Neural crest cell (in vitro differentiated cells): ENCODE measurements at places on chromosomes 16 and 17.

- DNase-seq, result no peak
Measured at GRCh38 chr17:72852277-72852938, 240.1 kb downstream of the SLC39A11 start.

GRCh38 chr17:47831934-47832327 lies 461 bp downstream of the LRRC46 start:
- DNase-seq, result no peak

DNA sequence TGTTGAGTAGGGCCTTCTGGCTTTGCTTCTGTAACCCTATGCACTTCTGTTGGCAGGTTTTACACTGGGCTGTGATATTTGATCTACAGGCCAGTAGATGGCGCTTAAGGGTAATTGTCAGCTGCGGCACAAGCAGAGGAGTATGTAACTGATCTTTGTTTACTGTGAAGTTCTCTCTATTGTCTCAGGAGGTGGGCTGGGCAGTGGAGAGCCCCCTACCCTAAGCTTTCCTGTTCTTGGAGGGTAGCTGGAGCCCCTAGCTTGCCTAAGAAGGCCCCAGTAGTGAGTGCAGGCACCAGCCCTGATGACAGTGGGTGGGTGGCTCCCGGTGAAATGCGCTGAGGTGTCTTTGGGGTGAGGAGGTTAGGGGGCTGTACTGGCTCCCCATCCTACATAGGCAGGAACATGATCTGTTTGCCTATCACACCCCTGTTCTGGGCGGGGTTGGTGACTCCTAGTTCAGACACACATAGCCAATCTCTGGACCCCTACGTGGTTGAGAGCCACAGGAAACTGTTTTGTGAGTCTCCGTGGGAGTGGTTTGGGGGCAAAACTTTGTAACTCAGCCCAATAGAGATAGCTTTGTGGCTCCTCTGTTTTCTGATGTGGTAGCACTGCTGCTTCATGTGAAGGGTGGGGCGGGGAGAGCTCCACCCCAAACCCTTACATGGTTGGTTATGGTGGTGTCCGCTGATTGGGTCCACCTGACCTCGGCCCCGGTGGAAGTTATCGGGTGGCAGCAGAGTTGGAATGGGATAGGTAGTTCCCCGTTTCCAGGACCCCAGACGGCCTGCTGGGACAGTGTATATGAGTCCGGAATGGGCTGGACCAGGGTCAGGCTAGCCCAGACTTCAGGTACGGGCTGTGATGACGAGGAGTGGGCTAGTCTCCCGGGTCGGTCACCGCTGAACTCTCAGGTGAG lies 60.4 kb downstream of the SLFN11 start:
- DNase-seq, result peak; percentile 7

- DNase-seq, result no peak
Measured at GRCh38 chr17:74437702-74438101, 5.8 kb downstream of the GPRC5C start.

DNA sequence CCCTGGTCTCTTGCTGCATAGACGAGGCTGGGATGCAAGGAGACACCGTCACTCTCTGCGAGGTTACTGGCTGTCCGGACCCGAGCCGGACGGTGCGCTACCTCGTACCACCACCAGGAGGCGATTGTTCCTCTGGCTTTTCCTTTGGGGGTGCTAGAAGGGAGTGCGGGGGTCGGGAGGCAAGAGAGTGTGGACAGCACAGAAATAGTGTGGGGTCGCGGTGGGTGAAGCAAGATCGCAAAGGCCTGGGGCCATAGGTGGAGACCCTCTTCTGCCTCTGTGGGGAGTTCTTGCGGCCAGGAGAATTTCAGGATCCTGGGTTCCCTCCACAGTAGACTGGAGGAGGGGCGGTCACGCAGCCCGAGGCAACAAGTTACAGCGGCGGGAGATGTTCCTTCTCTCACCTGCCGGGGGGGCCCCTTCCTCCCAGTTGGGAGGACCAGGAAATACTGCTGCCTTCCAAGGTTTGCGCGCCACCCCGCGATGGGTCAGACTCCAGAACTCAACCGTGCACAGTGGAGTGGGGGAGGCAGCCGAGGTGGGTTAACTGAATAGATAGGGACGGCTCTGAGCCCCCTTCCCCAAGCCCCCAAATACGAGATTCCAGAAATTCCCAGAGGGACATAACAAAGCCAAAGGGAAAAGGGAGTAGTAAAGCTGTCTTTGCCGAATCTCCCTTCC lies 6.9 kb downstream of the PHOSPHO1 start:
- DNase-seq, result peak; percentile 82

DNA sequence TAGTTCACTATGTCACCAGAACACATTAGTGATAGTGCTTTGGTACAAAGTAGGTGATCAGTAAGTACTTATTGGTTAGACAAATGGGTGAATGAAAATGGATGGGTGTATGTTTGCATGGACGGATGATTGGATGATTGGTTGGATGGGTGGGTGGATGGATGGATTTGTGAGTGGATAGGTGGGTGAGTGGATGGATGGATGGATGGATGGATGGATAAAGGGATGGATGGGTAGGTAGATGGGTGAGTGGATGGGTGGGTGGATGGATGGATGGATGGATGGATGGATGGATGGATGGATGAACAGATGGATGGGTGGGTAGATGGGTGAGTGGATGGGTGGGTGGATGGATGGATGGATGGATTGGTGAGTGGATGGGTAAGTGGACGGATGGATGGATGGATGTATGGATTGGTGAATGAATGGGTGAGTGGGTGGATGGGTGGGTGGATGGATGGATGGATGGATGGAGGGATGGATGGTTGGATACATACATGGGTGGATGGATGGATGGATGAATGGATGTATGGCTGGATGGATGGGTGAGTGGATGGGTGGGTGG lies 225.3 kb upstream of the GSE1 start:
- DNase-seq, result no peak

GRCh38 chr16:27586711-27587110 lies 36.8 kb downstream of the KATNIP start:
- DNase-seq, result no peak

DNA sequence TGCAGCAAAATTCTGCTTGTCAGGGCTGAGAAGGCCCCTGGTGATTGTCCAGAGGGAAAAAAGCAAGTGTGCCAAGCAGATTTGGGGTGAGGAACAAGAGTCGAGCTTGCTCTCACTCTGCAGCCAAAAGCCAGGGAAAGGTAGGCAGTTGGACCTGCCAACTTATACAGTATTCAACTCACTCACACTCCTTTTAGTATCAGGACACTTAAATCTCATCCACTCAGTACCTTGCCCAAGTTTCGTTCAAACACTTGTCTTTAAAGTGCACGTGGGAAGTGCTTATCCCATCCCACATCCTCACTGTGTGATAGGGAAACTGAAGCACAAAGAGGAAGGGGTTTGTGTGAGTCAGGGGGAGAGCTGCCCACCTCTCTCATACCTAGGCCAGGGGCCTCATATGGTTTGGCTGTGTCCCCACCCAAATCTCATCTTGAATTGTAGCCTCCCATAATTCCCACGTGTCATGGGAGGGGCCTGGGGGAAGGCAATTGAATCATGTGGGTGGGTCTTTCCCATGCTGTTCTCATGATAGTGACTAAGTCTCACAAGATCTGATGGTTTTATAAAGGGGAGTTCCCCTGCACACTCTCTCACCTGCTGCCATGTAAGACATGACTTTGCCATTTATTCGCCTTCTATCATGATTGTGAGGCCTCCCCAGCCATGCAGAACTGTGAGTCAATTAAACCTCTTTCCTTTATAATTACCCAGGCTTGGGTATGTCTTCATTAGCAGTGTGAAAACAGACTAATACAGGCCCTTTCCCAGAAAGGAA lies 25.6 kb upstream of the CES5A start:
- no peak for DNase-seq

GRCh38 chr17:50210240-50211225 lies 9.1 kb upstream of the COL1A1 start:
- DNase-seq, result peak; percentile 50

DNA sequence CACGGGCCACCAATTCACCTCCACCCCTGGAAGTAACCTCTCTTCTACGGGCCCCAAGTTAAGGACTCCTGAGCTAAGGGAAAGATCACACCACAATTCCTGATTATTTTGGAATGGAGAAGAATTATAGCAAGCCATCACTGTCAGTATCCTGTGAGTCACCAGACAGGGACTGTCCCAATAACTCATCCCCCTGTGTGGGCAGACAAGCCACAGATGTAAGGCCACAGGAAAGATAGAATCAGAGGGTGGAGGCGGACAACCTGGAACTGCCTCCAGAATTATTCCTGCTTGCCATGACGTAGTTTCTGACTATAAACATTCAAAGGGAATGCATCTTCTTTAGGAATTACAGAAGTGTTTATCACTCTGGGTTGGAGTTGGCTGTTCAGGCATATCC lies 5.8 kb upstream of the MYO1D start:
- no peak for DNase-seq

- no peak for DNase-seq
Measured at GRCh38 chr17:43736389-43736788, 22.2 kb downstream of the SOST start.

- DNase-seq, result no peak
Measured at GRCh38 chr16:67208154-67208896, 9.4 kb downstream of the ELMO3 start.

DNA sequence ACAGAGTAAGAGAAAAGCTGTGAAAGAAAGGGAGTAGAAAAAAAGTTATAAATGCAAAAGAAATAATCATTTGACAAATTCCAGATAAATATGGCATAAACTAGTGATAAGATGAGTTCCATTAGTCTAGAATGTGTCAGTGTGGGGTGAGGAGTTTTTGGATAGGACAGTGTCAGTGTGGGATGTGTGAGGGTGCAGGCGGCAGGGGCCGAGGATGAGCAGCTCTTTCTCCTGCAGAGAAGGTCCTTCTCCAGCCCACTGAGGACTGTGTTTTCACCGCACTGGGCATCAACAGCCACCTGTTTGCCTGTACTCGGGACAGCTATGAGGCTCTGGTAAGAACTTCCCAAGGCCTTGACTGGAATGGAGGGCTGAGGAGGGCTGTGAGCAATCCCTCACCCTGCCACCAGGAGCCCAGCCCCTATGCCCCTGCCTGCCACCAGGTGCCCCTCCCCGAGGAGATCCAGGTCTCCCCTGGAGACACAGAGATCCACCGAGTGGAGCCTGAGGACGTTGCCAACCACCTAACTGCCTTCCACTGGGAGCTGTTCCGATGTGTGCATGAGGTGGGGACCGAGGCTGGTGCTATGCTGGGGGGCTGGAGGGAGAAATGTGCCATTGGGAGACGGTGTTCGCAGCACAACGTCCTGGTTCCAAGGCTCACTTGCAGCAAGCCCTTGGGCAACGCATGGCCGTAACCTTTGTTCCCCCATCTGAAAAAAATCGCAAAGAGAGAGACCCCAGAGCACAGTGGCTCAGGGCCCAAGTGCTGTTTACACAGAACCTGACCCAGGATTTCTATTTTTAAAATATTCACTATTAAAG lies 13.1 kb downstream of the RAPGEFL1 start:
- DNase-seq, result no peak

GRCh38 chr17:77281122-77281903 lies 140.5 kb downstream of the SEC14L1 start:
- DNase-seq, result peak; percentile 26

DNA sequence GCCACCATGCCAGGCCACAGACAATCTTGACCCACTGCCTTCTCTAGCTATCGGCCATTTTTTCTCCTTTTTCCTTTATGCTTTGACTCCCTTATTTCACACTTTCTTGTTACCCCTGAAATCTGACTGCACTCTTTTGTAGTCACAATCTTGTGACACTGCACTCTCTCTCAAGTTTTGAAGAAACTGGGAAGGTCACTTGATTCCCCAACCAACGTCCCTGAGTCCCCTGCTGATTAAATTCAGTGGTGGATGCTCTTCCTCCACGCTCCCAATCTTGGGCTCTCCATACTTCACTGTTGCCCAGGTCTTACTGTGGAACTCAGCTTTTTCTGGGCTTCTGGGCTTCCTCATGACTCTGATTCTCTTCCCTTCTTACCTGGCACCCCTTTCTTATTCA lies 33.9 kb downstream of the PECAM1 start:
- no peak for DNase-seq

GRCh38 chr17:37388266-37388665 lies 12.5 kb downstream of the C17orf78 start:
- no peak for DNase-seq

- DNase-seq, result peak; percentile 80
Measured at GRCh38 chr17:70168977-70169708, at the start of gene KCNJ2. KCNJ2 (plus strand) TSS chr17:70169532; CDS start chr17:70175040, 5,508 bp downstream.

- no peak for DNase-seq
Measured at GRCh38 chr17:1787301-1787902, 25.5 kb downstream of the SERPINF1 start.

DNA sequence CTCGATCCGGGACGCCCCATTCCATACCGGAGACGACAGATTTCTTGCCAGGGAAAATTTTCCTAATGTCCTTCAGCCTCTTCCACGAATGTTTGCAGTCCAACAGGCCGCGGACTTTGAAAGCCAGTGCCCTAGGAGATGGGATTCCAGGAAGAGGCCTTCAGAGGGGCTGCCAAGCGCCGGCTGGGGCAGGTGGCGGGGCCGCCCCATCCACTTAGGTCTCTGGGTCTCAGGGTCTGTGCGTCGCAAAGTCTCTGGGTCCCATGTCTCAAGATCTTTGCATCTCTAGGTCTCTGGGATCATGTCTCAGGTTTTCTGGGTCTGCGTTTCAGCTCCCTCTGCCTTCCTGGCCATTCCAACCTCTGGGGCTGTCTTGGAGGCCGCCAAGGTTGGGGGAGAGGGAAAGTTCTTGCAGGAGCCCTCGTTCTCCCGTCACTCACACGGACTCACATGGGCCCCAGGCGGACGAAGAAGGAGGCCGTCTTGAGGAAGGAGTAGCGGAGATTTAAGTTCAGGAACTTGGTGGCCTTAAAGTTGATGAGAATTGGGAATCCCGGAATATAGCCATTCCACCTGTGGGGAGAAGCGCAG lies 7.2 kb downstream of the ALOX12B start:
- no peak for DNase-seq

- no peak for DNase-seq
Measured at GRCh38 chr17:81481815-81482505, 30.6 kb downstream of the ACTG1 start.

- no peak for DNase-seq
Measured at GRCh38 chr16:89275284-89275584, 57.7 kb downstream of the ZNF778 start.

DNA sequence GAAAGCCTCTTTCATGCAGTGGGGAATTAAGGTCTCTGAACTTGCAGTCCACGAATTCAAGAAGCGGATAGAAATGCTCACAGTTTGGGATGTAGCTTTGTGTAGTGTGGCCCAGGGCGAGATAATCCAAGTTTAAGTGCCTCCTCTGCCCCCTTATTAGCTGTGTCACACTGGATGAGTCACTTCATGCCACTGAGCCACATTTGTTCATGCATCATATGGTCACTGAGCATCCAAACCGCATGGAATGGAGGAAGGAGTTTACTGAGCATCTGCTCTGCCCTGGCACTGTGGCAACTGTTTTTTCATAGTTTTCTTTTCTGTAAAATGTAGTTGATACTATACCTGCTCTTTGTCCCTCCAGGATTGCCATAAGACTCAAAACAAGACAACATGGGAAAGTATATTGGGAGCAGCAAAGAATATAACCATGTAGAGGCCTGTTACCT lies 15.1 kb upstream of the DHX8 start:
- DNase-seq, result no peak

- DNase-seq, result no peak
Measured at GRCh38 chr17:3189961-3190360, 7.4 kb upstream of the OR1A2 start.
